Head of caudate nucleus (tissue), 42 donors: ENCODE measurements at places on chromosomes 6 and 20.

GRCh38 chr6:157681041-157681650, 141.9 kb upstream of the SNX9 start:
- DNase-seq: no peak

DNA sequence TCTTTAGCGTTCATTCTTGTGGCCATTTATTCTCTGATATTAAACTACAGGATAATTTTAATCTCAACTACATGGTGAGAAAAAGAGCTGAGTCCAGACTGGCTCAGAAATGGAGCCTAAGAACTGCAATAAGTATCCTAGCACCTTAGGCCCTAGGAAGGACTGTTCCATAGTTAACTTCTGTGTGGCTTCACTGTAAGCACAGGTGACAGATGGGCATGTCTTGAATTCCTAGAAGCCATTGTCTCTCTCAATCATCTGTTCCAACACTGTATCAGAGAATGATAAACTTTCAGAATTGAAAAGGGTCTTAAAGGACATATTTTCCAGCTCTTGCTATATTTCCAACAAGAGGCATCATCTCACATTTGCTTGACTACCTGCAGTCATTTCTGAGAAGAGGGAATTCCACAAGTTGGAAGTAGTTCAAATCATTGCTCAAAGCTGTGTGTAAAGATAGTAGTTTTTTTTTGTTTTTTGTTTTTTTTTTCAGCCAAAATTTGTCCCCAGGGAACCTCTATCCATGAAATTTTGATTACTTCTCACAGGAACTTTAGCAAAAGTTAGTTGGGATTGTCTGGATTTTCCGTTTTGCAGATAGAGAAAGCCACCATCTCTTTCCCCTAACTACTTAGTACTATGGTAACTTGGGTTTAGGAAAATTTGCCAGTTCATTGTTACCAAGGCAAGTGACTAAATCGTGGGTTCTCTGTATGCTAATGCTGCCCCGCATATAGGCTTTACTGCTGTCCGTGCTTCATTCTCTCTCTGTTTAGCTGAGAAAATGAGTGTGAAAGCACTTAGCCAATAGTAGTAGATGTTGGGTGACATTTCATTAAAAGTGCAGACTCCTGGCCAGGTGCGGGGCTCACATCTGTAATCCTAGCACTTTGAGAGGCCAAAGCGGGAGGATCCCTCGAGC, 47.2 kb downstream of the KCNS1 start:
- no peak for DNase-seq

- no peak for DNase-seq
These were observed 2.3 kb upstream of the CITED2 start for GRCh38 chr6:139376604-139377218.

DNA sequence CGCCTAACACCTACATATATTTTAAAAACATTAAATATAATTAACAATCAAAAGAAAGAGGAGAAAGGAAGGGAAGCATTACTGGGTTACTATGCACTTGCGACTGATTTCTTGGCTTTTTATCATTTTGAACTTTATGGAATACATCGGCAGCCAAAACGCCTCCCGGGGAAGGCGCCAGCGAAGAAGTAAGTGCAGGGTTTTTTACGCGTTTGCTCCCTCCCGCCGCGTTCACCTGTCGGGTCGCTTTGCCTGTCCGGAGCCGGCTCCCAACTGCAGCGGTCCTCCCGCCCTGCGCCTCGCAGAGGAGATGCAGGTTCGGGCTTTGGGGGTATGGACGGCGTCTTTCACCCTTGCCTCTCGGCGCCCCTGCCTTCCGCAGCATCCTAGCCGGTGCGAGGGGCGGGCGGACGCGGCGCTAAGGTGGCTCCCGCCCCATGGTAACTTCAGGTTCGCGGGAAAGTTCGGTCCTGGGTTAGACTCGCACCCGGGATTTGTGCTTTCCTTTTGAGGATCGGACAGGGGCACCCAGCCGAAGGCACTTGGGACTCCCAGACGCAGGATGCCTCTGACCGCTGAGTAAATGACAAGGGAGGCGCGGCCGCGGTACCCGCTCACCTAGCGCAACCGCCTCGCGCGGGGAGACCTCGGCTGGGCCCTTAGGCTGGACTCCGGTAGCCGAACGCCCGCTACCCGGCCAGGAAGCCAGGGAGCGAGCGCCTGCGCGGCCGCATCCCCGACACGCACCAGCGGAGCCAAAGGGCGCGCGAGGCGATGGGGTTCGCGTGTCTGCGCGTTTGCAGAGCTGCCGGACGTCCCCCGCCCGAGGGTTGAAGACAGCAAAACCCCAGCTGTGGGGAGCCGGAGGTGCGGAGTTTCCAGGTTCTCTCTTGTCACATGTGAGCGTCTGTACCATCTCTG, 891 bp downstream of the RSPO3 start:
- no peak for DNase-seq

GRCh38 chr6:110852773-110853172, 21.8 kb upstream of the AMD1 start:
- no peak for DNase-seq

- DNase-seq: no peak
These were observed 6.0 kb downstream of the PCMT1 start for GRCh38 chr6:149755300-149756260.

DNA sequence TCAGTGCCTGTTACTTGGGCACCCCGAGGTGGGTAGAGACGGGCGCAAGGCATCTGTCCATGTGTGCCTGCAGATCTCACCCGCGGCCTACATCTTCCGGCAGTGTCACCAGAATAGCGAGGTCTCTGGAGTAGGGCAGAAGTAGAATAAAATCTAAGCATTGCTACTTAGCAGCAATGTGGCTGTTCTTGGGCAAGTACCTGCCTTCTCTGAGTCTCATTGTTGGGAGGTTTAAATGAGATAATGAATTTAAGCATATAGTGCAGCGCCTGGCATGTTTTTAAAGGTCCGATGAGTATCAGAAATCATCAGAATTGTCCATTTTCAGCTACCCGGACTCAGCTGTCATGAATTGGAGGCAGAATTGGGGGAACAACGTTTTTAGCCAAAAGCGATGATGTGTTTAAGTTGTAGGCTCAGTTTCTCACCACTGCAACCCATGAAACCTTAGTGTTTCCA, 800 bp downstream of the ABCC10 start:
- DNase-seq: no peak

DNA sequence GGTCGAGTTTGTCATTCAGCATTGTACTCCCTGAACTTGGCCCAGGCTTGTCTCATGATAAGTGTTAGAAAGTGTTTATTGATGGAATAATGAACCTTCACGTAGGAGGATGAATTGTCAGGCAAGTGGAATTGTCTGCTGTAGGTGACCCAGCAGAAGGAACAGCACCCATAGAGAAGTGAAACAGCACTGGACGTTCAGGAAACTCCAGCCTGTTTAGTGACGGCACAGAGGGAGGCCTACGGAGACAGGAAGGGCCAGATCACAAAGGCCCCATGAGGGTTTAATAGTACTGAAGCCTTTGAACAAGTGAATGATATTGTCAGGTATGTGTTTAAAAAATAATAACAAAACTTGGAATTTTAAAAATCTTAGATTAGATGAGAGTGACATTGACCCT, 2.9 kb downstream of the STX11 start:
- DNase-seq: peak; percentile 12

GRCh38 chr6:71345476-71346333, 57.1 kb downstream of the OGFRL1 start:
- DNase-seq: no peak

GRCh38 chr6:56408976-56409375, 161.6 kb upstream of the COL21A1 start:
- DNase-seq: no peak

DNA sequence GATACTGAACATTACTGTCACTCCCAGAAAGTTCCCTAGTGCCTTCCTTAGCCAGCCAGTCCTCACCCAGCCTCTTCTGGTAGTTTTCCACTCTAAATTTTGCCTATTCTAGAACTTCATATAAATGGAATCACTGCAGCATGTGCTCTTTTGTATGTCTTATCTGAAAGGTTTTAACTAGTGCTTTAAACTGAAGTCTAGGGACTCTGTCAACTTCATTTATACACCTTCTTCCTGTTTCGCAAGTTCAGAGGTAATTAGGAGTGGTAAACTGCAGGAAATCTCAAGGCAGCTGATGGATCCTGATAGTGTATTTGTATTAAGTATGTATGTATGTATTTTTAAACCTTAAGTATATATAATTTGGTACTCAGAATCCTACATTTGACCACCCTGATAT, 94.3 kb downstream of the TCP11 start:
- no peak for DNase-seq
